ENCODE measurements at places on chromosomes 2 and 18. TPM values are rescaled to one million over a fixed set of nuclear protein-coding genes. Genes with fewer than 3 reads are reported as not detected.

The GDF7 gene
- total RNA-seq = 0.15 TPM

The ATRAID gene
- 243 TPM for total RNA-seq

The TANK gene
- total RNA-seq = 128 TPM

The FASTKD1 gene
- 15.4 TPM for total RNA-seq

The ZC3H15 gene
- total RNA-seq = 75.8 TPM

The SERTAD2 gene
- total RNA-seq = 20.0 TPM

The PRSS56 gene
- not detected for total RNA-seq

The MOCOS gene
- 9.1 TPM for total RNA-seq

The RAPGEF4 gene
- 7.7 TPM for total RNA-seq

The ABCB11 gene
- under 0.01 TPM for total RNA-seq

The RUFY4 gene
- total RNA-seq = not detected

The AOX1 gene
- total RNA-seq = 111 TPM

The TBR1 gene
- total RNA-seq = 0.33 TPM

The HOXD11 gene
- 0.66 TPM for total RNA-seq

The REG1B gene
- total RNA-seq = not detected

The STAT4 gene
- 5.9 TPM for total RNA-seq

The TRIM54 gene
- 0.66 TPM for total RNA-seq

The PEX13 gene
- total RNA-seq = 25.1 TPM

The MC4R gene
- total RNA-seq = not detected

The AGXT gene
- total RNA-seq = under 0.01 TPM

The POU3F3 gene
- total RNA-seq = 3.4 TPM

The ST6GAL2 gene
- total RNA-seq = 2.3 TPM

The CFAP221 gene
- total RNA-seq = 0.98 TPM

The NR4A2 gene
- 7.9 TPM for total RNA-seq

The MTCL1 gene
- total RNA-seq = 4.9 TPM

The CYRIA gene
- total RNA-seq = 17.7 TPM

The CCNT2 gene
- 35.8 TPM for total RNA-seq

The LMAN1 gene
- 110 TPM for total RNA-seq

The ACMSD gene
- total RNA-seq = not detected

The ASXL3 gene
- total RNA-seq = 3.4 TPM

The IFIH1 gene
- total RNA-seq = 9.6 TPM

The RAB12 gene
- 46.5 TPM for total RNA-seq

The HJURP gene
- 3.0 TPM for total RNA-seq

The APLF gene
- 8.5 TPM for total RNA-seq

The TXNDC2 gene
- 0.16 TPM for total RNA-seq

The TMEM127 gene
- total RNA-seq = 35.2 TPM

The ZAP70 gene
- total RNA-seq = 4.9 TPM

The CFC1 gene
- not detected for total RNA-seq

The CAPN13 gene
- 44.6 TPM for total RNA-seq

The CDK15 gene
- 4.6 TPM for total RNA-seq

The GPR148 gene
- not detected for total RNA-seq
